ENCODE measurements at places on chromosomes 7 and 10.

- no peak for DNase-seq
Observed at GRCh38 chr7:33547880-33548279, 357.5 kb upstream of the BMPER start.

DNA sequence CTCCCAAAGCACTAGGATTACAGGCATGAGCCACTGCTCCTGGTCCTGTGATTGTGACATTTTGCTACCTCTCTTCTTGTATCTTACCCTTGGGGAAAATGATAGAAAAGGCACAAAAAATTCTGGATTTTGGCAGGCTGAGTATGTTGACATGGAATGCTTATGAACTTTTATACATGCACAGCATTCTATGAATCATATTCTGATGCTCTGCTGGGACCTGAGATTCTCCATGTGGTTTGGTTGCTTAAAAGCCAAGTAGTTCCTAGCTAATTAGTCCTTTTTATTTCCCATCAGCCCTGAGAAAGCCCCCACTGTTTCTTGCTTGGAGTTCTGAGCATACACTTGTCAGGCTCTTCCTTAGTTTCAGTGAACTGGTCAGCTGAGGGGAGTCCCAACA is 8.3 kb upstream of the KAZALD1 start:
- no peak for DNase-seq

- DNase-seq = no peak
Observed at GRCh38 chr7:117970801-117971200, 97.6 kb upstream of the CTTNBP2 start.

- DNase-seq = no peak
Observed at GRCh38 chr7:148717266-148717793, 18.6 kb downstream of the CUL1 start.

GRCh38 chr10:56341612-56342011 is 19.4 kb downstream of the ZWINT start:
- no peak for DNase-seq

GRCh38 chr10:1272777-1273161 is 216.6 kb downstream of the WDR37 start:
- DNase-seq = no peak

DNA sequence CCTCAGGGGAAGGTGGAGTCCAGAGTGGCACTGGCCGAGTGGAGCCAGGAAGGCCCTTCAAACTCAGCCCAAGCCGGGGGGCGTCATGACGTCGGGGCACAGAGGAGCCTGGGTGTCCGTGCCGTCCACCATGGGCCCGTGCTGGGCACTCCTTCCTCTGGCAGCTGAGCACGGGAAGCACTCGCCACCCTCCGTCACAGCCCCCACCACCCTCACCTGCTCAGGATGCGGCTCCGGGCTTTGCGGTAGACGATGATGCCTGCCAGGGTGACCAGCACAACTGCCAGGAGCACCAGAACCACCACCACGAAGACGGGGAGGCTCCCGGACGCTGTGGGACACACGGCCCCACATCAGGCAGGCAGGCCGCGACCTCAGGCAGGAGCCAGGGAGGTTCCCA is 8.1 kb downstream of the ADAM8 start:
- DNase-seq = no peak

DNA sequence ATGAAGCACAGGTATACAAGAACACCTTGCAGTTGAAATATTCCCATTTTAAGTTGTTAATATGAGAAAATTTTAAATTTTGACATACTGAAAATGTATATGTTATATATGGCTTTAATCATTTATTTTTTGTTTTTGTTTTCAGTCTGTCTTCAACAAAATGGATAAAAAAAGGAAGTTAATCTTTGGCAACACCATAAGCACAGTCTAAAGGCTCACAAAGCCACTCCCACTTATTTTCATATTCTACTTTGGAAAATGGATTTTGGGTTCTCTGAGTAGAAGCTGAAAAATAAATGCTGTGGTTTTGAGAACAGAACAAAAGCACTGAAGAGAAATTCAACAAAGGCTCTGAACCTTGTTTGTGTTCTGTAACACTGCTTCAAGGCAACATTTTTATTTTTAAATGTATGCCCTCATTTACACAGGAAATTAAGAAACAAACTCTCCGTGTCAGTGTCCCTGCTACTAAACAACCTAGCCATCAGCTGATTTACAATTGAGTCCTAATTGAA is 81.3 kb upstream of the LRRN3 start:
- DNase-seq = no peak

GRCh38 chr7:80145780-80146422 is 11.3 kb downstream of the GNAI1 start:
- DNase-seq = no peak

DNA sequence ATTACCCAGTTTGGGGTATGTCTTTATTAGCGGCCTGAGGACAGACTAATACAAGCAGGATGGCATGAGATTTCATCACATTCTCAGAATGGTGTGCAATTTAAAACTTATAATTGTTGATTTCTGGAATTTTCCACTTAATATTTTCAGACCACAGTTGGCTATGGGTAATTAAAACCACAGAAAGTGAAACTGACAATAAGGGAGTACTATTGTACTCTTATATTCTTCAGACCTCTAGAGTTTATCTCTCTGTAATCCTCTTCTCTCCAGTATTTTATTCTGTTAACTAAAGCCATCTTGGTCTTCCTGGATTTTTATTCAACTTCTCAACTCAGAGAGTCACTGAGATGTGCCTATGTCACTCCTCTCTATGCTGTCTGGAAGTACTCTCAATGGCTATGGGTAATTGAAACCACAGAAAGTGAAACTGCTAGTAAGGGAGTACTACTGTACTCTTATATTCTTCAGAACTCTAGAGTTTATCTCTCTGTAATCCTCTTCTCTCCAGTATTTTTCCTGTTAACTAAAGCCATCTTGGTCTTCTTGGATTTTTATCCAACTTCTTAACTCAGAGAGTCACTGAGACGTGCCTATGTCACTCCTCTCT is 118.3 kb downstream of the PPP1R17 start:
- no peak for DNase-seq

DNA sequence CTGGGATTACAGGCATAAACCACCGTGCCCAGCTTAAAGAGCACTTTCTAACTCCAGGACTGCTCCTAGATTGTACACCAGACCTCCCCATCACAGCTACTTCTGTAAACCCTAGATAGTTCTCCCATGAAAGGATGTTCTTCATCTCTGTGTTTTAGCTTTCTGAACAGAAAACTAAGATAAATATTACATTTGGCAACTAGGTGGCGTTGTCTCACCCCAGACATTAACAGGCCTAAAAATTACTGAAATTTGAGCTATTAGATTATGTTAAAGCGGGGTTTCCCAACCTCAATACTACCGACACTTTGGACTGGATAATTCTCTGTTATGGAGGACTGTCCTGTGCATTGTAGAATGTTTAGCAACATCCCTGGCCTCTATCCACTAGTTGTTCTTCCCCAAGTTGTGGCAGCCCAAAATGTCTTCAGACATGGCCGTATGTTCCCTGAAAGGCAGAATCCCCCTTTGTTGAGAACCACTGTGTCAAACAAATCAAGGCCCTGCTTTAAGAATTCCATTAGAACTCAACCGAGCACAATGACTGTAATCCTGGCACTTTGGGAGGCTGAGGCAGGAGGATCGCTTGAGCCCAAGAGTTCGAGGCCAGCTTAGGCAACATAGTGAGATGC is 19.1 kb downstream of the ATOH7 start:
- DNase-seq = peak; percentile 41

DNA sequence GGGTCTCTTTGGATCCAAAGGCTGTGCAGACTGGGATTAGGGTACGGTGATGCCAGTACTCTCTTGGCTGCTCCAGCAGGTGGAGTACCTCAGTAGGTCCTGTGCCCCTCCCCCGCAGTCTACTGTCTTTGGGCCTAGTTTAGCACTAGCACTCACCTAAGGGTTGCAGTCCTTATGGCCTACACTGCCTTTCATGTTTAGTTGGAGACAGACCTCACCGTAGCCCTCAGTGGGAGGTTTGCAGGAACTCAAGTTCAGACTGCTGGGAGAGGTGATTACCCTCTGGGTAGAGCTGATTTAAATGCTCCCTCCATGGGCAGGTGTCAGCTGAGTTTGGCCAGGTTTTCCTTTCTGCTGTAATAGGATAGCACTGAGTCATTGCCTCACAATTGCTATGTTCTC is 210.8 kb upstream of the TMEM196 start:
- DNase-seq = no peak

DNA sequence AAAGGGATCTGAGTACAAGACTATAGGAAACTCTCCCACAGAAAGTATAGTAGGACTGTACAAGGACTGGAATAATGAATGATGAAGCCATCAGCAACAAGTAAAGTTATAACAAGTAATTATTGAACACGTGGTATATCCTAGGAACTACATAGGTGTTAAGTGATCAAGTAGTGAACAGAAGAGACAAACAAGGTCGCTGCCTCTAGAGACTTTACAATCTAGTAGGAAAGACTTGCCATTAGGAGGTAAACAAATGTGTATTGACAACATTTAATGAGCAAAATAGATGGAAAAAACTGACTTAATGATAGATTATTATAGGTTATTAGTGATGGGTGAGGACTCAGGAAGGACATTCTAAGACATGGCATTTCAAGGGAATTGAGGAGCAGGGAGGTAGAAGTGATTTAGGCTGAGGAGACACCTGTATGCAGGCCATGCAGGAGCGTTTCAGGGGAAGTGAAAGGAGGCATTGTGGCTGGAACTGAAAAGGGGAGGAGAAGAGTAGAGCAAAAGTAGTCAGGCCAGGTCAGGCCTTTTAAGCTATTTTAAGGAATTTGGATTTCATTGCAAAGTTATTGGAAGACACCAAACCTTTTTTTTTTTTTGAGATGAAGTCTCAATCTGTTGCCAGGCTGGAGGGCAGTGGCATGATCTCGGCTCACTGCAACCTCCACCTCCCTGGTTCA is 8.5 kb upstream of the GLCCI1 start:
- DNase-seq = no peak

- peak; percentile 70 for DNase-seq
Observed at GRCh38 chr10:26468700-26469099, 30.6 kb downstream of the APBB1IP start.

DNA sequence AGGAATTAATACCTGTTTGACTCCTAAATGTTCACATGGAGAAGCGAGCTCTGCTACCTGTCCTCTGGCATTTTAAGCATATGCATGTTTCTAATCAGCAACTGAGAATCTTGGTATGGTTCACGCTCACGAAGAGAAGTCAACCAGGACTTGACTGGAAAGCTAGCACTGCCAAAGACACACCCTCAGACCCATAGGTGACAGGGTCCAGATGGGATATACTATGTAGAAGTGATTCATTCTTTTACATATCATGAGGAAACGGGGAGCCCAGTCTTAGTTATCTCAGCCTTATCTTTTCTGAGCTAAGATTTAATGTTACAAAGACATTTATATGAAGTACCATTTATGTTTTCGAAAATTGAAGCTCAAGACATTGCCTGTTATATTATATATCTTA is 313.0 kb downstream of the DOCK4 start:
- DNase-seq = no peak

DNA sequence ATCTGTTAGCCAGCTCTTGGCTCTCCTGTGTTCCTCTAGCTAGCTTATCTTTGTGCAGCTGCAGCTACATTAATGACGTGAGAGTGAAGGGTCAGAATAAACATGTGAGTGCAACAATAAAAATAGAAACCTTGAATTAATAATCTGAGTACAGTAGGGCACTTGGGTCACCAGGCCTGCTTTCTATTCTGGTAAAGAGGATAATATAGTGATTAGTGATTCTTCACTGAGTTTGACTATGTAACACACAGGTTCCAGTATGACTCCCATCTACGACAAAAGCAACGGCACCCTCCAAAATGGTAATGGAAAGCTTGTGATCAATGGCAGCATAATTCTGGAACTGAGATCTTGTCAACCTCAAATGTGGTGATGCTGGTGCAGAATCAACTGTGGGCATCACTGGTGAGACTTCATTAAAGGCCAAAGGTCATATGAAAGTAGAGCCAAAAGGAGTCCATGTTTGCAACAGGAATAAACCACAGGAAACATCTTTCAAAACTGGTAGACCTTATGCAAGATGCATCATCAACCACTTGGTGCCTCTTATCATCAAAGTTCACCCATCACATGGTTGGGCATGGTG is 77.6 kb downstream of the NRBF2 start:
- no peak for DNase-seq

- DNase-seq = peak; percentile 23
Observed at GRCh38 chr10:102775935-102776669, 32.4 kb downstream of the WBP1L start.

- DNase-seq = peak; percentile 96
Observed at GRCh38 chr7:101153969-101154692, at the start of gene AP1S1. AP1S1 (plus strand) TSS chr7:101154476; CDS start chr7:101154515, 39 bp downstream.

GRCh38 chr10:22367471-22367870 is 22.2 kb downstream of the SPAG6 start:
- no peak for DNase-seq

GRCh38 chr7:28528899-28529298 is 116.6 kb downstream of the CREB5 start:
- no peak for DNase-seq

DNA sequence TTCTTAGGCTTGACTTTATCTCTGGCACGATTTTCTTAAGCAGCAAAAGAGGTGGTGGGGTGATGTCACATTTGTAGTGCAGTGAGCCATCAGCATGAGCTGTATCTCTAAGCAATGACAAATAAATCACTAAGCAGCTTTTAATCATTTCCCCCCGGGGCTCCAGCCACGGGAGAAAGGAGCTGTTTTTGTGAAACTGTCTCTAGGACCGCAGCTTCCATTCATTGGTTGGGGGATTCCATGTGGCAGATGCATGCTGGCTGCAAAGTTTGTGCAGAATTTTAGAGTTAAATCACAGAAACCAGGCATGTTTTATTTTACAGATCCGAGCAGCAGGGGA is 464 bp downstream of the KIAA1217 start:
- DNase-seq = no peak

DNA sequence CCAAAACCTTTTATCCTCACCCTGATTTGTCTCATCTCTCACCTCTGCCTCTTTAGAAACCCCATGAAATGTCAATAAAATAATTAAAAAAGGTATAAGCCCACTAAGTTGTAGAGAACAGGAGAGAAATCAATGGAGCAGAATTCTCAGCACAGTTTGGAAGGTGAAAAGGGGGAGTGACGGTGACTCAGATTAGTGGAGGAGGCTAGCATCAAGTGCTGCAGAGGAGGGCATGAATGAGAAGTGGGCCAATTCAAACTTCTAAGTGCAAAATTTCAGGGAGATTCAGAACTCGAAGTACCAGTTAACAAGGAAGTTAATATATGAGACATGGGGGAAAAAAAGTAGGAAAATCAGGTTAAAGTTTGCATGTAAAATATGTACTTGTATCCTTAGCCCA is 34.9 kb upstream of the ETV1 start:
- no peak for DNase-seq

GRCh38 chr10:88457660-88458059 is 125.5 kb downstream of the RNLS start:
- peak; percentile 15 for DNase-seq

DNA sequence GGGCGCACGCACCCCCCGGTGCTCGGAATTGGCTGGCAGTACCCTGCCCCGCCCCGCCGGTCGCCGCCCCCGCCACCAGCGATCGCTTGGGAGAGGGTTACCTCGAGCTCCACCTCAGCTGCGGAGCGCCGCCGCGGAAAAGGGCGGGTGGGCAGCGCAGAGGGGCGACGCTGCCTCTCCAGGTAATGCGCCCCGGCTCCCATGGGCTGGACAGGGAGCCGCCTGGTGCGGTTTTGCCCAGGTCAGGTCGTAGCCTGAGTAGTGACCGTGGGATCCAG is 1.3 kb downstream of the PFKFB3 start:
- peak; percentile 48 for DNase-seq

GRCh38 chr10:120998251-120998650 is 147.1 kb downstream of the WDR11 start:
- DNase-seq = no peak
